ENCODE measurements at places on chromosomes 1 and 21. TPM values are rescaled to one million over a fixed set of nuclear protein-coding genes. Genes with fewer than 3 reads are reported as not detected.

Gene PADI2
- total RNA-seq = 3.5 TPM

Gene TMEM183A
- total RNA-seq = 132 TPM

Gene RGS5
- total RNA-seq = 8.3 TPM

Gene CELA2A
- not detected for total RNA-seq

Gene RIPK4
- total RNA-seq = not detected

All from diencephalon (tissue), 1 donor.